ENCODE measurements at places on chromosomes 12 and 14.
A peak's percentile ranks its signal among the peaks of the same experiment; 100 is the strongest.

GRCh38 chr12:71105956-71106355, 51.8 kb downstream of the TSPAN8 start:
- no peak for DNase-seq

DNA sequence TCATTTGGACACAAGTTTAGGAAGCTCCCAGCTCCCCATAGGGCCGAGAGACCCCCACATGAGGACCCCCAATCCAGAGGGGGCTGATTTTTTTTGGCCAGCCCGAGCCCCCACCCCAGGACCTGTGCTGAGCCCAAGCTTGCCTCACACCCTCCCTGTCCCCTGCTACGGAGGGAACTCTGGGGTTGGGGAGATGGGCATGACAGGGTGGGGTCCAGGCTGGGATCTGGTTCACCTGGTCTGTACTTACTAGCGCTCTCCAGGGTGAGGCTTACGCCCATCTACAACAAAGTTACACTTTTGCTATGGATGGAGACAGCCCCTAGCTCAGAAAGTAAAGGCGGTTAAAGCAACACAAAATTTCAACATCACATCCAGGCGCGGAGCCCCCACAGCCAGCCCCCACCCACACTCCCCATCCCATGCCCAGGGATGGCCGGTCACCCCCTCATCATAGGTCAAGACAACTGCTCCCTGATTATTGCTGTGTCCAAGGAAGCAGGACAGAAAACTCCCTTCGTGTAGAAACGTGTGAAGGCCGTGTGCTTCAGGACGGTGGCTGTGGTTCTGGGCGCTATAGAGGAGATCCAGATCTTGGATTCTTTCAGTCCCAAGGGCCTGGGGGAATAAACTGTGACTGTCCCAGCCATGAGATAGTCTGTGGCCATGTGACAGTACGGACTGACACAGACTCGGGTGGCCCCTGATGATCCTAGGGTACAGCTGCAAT, 10.7 kb downstream of the SLC25A29 start:
- no peak for DNase-seq

DNA sequence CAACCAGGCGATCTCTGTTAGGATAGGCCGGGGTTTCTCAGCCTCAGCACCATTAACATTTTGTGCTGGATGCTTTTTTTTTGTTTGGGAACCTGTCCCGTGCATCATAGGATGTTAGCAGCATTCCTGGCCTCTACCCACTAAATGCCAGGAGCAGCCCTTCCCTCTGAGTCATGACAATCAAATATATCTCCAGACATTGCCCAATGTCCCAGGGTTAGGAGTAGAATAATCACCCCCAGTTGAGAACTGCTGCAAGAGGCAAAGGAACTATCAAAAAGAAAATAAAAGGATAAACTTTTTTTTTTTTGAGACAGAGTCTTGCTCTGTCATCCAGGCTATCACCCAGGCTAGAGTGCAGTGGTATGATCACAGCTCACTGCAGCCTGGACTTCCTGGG, 76.0 kb downstream of the ACACB start:
- no peak for DNase-seq

DNA sequence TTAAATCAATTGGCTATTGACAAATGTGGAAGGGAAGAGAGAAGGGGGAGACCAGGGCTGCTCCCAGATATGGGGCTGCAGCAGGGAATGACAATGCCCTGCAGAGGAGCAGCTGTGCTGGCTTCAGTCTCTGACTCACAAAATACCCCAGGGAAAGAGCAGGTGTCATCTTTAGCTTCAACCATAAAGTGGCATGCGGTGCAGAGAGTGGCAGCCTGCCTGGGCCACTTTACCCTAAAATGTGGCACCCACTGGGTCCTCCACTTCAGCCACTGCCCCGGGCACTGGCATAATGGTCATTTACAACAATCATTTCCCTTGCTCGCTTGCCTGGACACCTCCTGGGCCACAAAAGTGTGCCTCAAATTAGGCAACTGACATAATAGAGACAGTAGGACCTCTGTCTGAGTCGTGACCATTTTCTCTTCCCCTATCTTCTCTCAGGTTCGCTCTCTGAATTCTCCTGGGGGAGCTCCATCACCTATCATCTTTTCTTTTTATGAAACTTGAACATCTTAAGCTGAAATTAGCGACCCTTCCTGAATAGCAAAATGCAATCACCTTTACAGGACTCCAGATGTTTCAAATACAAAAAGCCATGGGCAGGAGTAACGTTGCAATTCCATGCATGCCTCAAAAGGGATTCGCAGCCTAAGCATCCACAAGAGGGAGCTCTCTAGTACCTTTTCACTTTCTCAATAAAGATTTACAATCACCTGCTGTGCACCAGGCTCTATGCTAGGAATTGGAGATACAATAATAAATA, 179.9 kb upstream of the ATF7IP start:
- peak; percentile 25 for DNase-seq

- no peak for DNase-seq
Observed at GRCh38 chr12:56454557-56454956, at the start of gene MIP. MIP (minus strand) TSS chr12:56454657; CDS start chr12:56454613, 44 bp downstream.

DNA sequence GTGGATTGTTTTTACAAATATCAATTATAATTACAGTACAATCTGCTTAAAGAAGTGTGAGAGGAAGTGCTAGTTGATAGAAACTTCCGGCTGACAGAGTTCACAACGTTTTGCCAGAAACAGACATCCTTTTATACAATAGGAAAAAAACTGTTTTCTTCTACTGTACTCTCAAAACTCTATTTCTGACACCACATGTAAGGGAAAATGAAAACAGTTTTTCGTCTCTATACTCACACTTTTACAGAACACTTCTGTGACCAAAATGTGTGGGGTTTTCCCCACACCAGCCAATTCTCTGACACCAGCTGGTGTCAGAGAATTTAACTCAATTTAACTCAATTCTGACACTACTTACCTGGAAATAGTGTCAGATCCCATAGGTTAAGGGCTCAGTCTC, 24.2 kb upstream of the HIF1A start:
- no peak for DNase-seq

DNA sequence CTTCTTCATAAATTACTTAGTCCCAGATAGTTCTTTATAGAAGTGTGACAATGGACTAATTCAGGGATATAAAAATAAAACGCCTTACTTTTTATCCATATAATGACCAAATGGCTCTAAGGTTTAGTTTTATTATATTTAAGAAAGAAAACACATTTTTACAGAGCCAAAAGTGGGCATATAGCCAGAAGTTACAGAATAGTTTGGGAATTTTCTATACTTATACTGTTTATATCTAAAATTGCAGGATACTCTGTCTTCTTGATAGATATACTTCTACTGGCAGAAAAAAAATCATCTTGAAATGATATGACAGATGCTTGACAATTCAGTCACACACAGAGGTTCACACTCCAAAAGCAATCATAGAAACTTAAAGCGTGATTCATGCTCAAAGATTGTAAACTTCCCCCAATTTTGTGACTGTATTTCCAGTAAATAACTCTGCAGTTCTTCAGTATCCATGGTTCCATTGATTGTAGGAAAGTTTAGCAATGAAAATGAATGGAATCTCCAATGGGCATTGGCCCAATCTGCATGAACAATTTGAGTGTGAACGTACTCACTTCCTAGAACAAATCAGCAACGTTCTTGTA, 307.8 kb downstream of the NOVA1 start:
- no peak for DNase-seq

GRCh38 chr12:58616618-58617017, 303.7 kb downstream of the LRIG3 start:
- no peak for DNase-seq

DNA sequence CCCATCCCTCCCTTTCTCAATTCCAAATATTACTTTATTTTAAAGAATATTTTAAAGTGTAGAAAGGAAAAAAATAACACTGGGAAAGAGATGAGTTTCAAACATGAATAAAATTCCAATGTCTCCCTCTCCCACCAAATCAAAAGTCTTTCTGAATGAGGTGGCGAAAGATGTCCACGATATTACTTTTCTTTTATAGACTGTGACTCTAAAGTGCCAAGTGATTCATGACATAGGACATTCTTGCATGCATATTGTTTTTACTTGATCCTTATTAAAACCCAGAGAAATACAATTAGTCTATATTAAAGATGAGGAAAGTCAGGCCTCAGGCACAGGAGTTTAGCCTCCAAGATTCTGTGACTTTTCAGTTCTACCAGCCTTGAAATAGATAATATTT, 16.0 kb upstream of the LUM start:
- no peak for DNase-seq

DNA sequence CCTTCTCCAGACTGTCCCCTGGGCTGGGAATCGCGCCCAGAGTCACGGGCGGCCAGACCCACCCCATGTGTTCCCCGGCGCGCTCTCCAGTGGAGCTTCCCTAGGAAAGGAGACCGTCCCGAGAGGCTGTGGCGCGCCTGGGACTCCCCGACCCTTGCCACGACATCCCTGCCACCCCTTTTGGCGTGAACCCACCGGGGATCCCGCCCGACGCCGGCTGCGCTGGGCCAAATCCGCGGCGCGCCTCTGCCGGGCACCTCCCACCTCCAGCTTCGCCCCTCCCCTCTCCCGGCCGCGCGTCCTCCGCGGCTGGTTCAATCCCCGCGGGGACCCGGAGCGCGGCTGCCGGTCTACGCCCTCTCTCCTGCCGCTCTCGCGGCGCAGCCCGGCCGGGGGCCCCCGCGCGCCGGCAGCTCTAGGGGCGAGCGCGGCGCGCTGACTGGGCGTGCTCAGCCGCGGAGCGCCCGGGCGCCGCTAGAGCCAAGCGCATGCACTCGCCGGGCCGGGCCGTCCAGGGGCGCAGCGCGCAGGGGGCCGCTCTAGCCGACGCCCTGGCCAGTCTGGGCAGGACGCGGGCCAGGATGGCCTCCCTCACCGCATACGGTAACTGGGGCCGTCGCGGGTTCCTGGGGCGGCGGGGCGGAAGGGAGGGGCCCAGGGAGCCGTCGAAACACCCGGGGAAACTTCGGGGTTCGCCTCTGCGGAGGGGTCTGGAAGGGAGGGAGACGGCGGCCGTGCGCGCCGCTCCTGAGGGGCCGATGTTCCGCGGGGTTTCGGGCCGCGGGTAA, 77.4 kb upstream of the ANO4 start:
- DNase-seq, result no peak

GRCh38 chr12:97151481-97151880, 244.4 kb downstream of the NEDD1 start:
- no peak for DNase-seq

DNA sequence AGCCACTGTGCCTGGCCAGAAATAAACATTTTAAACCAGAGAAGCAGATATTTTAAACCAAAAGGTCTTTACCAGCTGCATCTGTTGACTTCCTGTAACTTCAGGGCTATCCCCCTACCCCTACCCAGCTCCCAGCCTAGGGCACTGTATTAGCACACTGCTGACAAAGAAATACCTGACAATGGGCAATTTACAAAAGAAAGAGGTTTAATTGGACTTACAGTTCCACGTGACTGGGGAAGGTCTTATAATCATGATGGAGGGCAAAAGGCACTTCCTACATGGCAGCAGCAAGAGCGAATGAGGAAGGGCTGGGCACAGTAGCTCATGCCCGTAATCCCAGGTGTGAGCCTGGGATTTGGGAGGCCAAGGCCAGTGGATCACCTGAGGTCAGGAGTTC, 26.0 kb downstream of the GEMIN2 start:
- no peak for DNase-seq

- DNase-seq, result peak; percentile 41
Observed at GRCh38 chr14:76654573-76655108, 106.6 kb upstream of the VASH1 start.

DNA sequence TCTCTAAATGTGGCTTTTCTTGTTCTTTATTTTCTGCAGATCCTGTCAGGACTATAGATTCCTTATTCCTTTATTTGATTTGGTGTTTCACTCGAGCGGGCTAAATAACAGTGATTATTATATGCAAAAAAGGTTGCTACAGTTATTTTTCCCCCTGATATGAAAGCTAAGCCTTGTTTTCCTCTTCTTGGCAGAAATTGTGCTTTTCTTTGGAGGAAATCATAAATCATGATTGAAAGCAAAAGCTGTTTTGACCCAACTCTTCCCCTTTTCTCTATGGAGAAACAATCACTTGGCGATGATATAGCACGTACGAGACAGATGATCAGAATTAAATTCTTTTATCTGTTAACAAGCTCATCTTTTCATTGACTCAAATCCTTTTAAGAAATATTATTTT, 31.4 kb downstream of the PPFIBP1 start:
- no peak for DNase-seq

GRCh38 chr12:103769240-103769945, 71.6 kb downstream of the NT5DC3 start:
- no peak for DNase-seq

Data from NCI-H510A (cell line).